ENCODE measurements at places on chromosomes 6 and 20.

GRCh38 chr6:79621579-79621978 lies 9.6 kb upstream of the SH3BGRL2 start:
- DNase-seq, result no peak

- no peak for DNase-seq
Measured at GRCh38 chr6:53295176-53295575, 53.6 kb downstream of the ELOVL5 start.

- no peak for DNase-seq
Measured at GRCh38 chr6:3340358-3340802, 81.6 kb downstream of the PSMG4 start.

GRCh38 chr6:33183071-33183683 lies 9.1 kb downstream of the COL11A2 start:
- no peak for DNase-seq

GRCh38 chr20:41669708-41670263 lies 51.6 kb upstream of the CHD6 start:
- DNase-seq, result no peak

GRCh38 chr20:10568032-10568431 lies 105.8 kb downstream of the JAG1 start:
- no peak for DNase-seq

GRCh38 chr20:32018269-32019155 lies 8.3 kb downstream of the CCM2L start:
- peak; percentile 83 for DNase-seq

GRCh38 chr20:48455651-48456365 lies 372.0 kb downstream of the PREX1 start:
- no peak for DNase-seq

DNA sequence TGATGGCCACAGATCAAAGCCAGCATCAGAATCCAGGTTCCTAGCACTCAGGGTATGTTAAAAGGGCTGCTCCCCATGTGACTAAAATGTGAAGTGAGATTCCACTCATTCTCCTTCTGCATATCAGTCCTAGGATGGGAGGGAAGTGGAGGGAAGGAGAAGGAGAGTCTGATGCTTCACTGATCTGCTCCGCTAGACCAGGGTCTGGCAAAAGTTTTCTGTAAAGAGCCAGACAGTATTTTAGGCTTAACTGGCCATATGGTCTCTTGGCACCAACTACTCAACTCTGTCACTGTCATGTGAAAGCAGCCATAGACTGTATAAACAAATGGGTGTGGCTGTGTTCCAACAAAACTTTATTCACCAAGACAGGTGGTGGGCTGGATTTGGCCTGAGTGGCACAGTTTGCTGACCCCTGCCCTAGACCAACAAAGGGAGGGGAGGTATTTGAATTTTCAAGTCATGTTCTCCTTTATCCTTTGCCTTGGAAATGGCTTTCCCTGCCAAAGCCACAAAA lies 22.6 kb downstream of the GHRH start:
- DNase-seq, result peak; percentile 72

DNA sequence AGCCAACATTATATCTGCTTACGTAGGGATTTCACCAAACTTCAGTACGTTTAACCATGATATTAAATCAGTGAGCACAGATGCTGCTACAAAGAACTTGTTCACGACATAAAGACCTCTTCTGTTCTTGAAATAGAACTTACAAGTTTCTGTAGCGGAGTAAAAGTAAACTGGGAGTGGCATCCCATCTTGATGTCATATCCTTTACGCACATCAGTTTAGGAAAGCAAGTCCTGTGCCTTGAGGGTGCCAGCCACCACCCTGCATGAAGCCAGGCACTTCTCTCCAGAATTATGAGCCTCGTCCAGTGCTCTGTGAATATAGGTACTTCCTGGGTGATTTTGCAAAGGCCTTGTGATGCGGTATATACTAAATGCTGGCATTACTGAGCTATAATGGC lies 122.6 kb downstream of the BTBD3 start:
- DNase-seq, result no peak

DNA sequence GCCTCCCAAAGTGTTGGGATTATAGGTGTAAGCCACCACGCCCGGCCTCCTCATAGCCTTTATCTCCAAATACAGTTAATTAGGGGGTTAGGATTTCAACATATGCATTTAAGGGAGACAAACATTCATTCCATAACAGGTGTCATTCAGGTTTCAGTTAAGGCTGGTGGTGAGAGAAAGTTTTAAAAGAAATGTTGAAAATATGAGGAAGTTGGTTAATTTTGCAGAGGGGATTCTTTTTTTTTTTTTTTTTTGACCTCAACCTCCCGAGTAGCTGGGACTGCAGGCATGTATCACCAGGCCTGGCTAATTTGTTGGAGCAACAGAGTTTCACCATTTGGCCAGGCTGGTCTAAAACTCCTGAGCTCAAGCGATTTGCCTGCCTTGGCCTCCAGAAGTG lies 12.5 kb upstream of the EBF4 start:
- DNase-seq, result no peak

GRCh38 chr6:150567380-150567779 lies 32.3 kb upstream of the PLEKHG1 start:
- no peak for DNase-seq

DNA sequence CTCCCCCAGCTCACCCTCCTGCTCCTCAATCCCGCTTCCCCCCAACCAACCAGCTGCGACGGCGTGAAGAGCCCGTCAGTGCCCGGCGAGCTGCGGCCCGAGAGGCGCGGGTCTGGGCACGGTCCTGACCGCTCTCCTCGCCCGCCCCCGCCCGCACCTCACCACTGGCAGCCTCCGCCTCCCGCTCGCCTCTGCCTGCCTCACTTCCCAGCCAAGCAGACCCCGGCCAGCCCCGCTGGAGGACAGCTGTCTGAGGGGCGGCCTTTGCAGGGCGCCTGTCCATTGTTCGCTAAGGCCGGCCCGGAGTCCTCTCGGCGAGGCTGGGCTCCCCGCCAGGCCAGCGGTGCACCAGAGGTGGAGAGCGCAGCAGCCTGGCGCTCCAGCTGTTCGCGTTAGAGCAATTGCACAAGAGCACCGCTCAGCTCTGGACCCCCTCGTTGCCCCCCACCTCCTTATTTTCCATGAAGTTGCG lies 1.3 kb downstream of the SOBP start:
- DNase-seq, result peak; percentile 87

- no peak for DNase-seq
Measured at GRCh38 chr6:15824811-15825210, 162.0 kb upstream of the DTNBP1 start.

- no peak for DNase-seq
Measured at GRCh38 chr6:154773610-154774089, 40.4 kb downstream of the SCAF8 start.

DNA sequence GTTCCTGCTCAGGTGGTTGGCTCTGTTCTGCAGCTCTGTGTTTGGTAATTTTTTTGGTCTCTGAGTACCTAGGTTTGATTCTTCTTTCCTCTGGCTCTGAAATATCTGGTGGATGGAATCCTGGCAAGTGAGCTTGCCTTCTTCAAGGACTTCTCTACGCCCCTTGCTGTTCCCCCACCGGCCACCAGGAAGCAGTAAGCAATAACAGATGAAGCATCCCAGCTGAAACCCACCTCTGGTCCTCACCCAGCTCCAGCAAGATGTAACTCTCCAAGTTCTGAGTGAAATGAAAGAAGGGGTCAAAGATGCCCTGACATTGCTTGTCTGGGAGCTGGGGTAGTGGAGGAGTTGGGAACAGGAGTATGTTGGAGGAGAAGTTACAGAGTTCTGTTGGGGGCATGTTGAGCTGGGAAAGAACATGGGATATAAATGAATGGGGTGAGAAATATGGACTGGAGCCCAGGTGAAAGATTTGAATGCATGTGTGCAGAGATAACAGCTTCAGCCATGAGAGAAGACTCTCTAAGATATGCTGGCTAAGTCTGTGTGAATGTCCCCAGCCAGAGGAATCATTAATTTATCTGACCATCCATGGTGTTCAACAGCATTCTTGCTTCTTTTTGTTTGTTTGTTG lies 51.3 kb upstream of the GLP1R start:
- peak; percentile 79 for DNase-seq

- DNase-seq, result peak; percentile 79
Measured at GRCh38 chr6:133512410-133513016, 271.4 kb downstream of the EYA4 start.

GRCh38 chr20:57040466-57040865 lies 226.0 kb downstream of the BMP7 start:
- DNase-seq, result no peak

DNA sequence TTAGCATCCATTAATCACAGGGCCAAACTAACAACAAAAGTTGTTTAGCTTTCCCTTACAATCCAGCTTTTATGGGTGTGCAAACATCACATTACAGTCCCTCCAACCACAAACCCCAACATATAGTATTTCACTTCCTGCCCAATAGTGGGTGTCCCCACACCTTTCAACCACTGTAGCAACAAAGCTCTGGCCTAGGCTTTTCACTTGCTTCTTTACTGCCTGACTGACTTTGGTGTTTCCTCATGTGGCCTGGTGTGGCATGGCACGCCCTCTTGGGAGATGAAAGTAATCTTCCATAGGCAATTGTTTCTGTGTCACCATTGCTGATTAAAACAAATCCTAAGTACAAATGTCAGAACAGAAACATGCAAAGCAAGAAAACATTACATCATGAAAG lies 46.3 kb downstream of the MCM8 start:
- no peak for DNase-seq

DNA sequence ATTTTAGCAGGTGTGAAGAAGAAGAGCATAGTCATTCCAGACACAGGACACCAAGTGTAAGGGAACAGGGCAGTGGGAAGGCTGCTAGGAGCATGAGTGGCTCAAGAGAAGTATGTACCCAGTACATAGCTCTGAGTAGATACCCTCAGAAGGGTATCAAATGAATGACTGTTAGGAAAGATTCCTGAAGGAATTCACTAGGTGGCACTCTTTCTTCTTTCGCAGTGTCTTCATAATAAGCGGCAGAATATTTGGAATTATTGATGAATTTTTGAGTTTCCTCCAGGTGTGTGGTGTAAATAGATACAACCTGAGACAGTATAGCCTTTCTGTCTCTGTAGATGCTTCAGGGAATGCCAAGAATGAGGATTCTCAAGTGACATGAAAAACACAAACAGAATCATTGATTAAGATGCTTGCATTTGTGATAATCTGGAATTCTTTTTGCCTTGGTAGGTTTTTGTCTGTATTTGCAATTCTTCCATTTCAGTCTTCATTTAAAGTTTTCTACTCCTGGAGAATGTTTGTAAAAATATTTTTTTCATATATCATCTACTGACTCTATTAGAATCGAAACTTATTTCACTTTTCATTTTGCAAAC lies 264.3 kb upstream of the RIMS1 start:
- peak; percentile 14 for DNase-seq

DNA sequence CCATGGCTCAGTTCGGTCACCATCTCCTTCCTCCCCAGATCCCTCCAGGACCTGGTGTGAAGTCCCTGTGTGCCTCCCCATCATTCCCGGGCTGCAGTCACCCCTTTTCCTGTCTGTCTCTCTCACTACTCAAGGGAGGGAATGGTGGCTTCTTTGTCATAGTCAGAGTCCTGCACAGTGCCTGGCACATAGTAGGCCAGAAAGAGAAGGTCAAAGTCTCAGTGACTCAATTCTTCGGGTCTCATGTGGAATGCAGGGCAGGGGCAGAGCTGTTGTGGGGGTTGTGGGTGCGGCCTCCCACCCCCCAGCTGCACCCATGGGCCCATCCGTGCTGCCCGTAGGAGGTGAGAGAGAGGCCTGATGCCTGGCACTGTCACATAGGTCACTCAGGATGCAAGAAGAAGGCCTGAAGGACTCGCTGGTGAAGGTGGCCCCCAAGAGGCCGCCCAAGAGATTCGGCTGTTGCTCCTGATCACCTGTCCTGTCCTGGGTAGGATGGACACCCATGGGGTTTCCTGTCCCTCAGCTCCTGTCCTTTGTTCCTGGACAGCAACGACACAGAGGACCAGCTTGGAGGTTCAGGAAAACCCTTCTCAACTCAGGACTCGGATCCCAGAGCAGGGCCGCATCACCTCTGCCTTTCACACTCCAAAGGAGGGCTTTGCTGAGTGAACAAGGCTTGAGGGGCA lies 34.1 kb downstream of the RAB44 start:
- no peak for DNase-seq

- DNase-seq, result no peak
Measured at GRCh38 chr6:90048206-90048967, 154.1 kb downstream of the GJA10 start.

DNA sequence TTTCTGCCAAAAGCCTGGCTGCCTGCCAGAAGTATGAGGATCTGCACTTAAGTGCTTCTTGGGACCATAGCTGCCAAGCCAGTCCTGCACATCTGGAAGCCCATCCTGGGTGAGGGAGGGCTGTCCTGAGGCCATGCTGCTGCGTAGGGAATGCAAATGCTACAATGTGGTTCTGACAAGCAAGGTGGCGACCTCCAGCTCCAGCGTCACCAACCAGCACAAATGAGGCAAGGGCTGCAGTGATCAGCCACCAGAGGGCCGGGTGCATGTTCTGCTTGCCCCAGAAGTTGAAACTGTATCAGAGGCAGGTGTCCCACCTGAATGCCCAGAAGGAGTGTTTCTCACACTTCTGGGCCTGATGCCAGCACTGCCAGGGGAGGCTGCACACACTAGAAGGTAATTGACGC lies 99.1 kb upstream of the KCNQ5 start:
- no peak for DNase-seq

GRCh38 chr20:24227600-24227999 lies 239.0 kb upstream of the GGTLC1 start:
- DNase-seq, result no peak

DNA sequence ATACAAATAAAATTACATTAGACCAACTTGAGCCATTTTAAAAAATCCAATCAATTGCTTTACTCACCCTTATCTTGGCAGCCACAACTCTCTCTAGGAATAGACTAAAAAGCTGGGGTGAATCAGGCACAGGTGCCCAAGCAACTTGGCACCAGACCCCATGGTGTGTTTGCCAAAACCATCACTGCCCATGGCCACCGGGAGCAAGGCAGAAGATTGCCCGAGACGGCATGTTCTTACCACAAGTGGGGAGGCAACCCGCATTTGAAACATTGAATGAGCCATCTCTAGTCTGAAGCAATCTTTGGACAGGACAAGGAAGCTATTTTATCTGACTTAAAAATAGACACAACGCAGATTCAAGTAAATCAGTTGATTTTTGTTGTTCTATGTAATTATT lies 69.0 kb downstream of the SMLR1 start:
- DNase-seq, result no peak

DNA sequence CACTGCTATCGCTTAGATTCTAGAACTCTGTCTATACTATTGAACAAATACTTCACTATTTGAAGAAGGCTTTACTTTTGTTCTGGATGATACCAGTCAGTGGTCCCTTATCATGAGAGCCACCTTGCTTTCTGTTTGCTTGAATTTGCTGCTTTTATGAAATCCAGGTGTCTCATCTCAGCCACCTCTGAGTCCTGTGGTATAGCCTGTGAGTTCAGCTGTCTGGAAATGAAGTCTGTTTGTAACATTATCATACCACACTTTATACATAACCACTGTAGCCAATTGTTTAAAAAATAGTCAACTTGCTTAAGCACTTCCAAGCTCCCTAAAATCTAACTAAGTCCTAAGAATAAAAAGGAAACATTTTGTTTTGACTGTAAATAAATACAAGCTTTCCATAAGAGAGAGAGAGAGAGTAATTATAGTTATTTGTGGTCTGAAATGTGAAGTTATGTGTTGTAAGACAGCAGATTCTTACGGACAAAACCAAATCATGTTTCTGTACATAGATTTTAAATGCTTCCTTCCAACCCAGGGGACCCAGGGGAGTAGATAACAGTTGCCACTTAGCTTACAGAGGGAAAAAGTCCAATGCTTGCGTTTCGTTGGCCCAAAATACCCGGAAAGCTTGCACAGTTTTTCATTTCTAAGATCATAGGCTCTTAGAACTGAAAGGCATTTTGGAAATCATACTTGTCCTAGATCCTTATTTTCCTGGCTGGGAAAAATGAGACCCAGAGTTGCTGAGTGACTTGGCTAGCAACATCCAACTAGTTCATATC lies 1107.8 kb upstream of the FLRT3 start:
- DNase-seq, result no peak
